CD4-positive, alpha-beta T cell treated with Interleukin-15 for 4 hours (primary cell): ENCODE measurements at places on chromosomes 7 and 10.

DNA sequence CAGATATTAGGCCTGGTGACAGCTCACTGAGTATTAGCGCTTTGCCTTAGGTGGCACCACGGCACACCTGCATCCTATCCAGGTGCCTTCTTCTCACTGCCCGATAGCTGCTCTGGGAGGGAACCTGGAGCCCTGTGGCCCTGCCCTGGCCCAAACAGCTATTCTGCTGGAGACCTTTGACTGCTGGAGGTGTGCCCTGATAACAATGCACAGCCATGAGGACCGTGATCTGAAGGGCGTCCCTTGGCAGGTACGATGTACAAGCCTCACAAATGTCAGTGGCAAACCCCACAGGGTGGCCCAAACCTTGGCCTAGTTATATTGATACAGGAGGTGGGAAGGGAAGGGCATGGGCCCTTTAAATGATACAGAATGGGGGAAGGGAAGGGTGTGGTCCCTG, 259.5 kb downstream of the GRID1 start:
- DNase-seq = no peak

DNA sequence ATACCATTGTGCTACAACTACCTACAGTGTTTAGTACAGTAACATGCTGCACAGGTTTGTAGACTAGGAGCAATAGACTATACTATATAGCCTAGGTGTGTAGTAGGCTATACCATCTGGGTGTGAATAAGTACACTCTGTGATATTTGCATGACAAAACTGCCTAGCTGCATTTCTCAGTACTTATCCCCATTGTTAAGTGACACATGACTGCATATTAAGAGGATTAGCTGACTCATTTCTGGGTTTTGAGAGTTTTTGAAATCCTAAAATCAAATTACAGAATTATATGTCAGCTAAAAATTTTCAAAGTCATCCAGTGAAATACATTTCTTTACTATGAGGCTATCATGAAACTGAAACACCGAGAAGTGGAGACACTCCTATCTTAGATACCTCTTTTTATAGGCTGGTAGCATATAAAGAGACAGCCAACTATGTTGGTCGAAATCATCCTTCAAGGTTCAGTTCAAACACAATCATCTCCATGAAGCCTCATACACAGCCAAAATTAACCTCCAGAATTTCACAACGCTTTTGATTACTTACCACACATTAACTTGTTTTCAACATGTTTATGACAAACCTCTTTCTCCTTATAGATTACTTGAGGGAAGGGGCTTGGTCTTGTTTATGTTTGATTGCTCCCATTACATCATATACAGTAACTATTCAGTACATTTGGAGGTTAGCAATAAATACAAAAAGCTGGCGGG, 89.8 kb upstream of the ANK3 start:
- DNase-seq = no peak

GRCh38 chr7:117118579-117119180, 165.4 kb downstream of the ST7 start:
- DNase-seq = no peak

GRCh38 chr7:127667759-127668530, 16.0 kb downstream of the SND1 start:
- DNase-seq = no peak

DNA sequence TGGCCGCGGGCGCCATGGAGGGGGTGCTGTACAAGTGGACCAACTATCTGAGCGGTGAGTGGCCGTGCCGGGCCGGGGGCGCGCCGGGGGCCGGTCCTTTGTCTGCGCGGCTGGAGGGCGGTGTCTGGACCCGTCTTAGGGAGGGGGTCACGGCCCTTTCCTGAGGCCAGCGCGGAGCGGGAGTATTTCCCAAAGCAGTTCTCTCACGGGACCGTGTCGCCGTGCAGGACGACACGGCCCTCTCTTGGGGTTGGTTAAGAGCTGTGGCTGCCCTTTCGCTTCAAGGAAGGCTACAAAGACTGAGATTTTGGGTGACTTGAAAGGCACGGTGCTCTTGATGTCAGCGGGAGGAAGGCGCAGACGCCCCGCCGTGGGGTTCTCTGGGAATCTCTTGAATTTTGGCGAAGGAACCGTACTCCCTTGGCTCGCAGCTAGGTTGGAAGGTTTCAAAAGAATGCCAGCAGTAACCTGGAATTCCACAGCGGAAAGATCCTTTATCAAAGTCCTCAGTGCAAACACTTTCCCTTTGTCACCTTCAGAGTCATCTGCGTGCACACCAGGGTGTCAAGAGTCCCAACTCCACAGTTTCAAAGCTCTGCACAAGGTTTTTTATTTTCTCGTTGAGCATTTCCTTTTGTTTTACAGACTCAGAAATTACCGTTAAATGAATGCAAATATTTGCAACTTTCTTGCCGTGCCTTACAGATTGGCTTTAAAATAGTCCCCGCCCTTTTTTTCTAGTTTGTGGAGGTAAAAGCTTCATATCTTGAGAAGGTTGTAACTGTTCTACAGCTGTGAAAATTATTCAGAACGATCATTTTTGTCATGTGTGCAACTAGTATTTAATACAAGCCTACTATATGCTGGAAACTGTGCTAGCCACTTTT, 780 bp downstream of the PLEKHA8 start:
- peak; percentile 30 for DNase-seq

DNA sequence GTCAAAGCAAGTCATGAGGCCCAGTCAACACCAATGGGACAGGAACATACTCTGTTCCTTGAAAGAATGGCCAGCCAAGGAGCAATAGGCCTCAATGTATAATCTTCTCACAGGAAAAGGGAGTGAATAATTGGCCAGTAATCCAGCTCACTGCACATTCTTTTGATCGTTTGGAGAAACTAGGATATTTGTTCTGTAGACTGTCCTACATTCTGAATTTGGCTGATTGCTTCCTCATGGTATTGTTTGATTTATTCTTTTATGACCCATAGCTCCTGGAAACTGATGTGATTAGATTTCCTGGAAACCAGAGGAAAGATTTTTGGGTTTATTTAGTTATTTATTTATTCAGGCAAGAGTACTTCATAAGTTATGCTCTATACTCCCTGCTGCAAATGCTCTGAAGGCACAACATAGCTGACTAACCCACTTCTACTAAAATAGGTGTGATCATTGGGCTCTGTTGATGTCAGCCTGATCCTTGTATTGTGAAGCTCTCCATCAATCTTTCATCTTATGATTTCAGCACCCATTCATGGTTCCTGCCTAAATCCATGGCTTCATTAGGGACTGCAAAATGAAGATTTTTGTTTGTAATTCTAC, 745.2 kb downstream of the SUGCT start:
- DNase-seq = no peak

GRCh38 chr10:3420527-3421469, 248.2 kb upstream of the PITRM1 start:
- DNase-seq = no peak

DNA sequence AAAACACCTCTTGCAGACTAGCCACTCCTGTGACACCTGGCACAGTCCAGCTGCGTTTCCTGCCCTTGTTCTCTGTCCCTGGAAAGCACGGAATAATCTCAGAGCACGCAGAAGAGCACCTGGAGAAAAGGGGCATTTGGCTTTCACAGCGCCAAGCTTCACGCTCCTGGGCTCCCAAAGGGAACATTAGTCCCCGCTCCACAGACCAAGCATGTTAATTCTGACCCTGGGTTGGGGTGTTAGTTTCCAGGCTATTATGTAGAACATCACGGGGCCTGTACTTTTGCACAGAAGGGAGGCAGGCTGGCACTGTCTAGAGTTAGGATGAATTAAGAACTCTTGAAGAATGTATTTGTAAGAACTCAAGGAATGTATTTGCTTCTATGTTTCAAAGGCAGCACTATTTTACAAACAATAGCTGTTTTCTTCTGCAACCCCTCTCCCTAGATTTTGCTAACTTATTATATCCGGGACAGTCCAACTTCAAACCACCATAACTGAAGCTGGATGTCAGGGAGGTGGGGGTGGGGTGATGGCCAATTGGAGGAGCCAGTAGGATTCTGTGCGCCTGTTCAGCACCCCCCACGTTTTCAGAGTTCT, 62.2 kb upstream of the TRIM8 start:
- no peak for DNase-seq

DNA sequence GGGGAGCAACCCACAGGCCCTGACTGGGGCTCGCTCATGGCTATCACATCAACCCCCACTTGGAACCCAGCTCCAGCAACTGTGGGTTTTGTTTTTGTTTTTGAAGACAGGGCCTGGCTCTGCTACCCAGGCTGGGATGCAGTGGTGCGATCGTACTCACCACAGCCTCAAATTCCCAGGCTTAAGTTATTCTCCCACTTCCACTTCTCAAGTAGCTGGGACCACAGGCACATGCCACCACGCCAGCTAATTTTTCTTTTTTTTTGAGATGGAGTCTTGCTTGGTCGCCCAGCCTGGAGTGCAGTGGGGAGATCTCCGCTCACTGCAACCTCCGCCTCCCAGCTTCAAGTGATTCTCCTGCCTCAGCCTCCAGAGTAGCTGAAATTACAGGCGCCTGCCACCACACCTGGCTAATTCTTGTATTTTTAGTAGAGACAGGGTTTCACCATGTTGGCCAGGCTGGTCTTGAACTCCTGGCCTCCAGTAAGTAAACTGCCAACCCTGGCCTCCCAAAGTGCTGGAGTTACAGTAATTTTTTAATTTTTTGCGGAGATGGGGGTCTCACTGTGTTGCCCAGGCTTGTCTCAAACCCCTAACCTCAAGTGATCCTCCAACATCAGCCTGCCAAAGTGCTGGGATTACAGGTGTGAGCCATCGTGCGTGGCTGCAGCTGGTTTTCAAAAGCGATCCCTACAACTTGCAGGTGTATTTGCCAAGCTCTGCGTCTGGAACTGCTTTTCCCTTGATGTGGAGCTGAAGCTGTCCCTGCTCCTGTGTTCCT, 228.7 kb downstream of the SKIDA1 start:
- no peak for DNase-seq

DNA sequence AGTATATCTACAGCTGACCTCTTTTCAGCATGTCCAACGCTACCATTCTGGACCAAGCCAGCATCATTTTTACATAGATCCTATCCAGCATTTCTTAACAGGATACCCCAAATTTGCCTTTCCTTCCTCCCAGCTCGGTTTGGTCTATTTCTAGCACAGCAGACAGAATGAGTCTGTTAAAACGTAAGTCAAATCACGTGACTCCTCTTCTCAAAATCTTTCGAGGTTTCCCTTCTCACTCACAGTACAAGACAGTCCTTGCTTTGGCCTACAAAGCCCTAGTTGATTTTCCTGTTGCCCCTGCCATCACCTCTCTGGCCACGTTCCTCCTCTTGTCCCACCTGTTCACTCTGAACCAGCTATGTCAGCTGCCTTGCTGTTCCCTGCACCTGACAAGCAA, 711.7 kb downstream of the SORCS3 start:
- DNase-seq = no peak

- no peak for DNase-seq
Measured at GRCh38 chr10:32957341-32958084, 517 bp downstream of the ITGB1 start.

GRCh38 chr10:52961323-52961722, 188.7 kb upstream of the MBL2 start:
- DNase-seq = no peak

GRCh38 chr10:77801474-77802161, 124.9 kb downstream of the DLG5 start:
- peak; percentile 68 for DNase-seq

GRCh38 chr10:101052285-101052684, 9.5 kb upstream of the KAZALD1 start:
- no peak for DNase-seq

DNA sequence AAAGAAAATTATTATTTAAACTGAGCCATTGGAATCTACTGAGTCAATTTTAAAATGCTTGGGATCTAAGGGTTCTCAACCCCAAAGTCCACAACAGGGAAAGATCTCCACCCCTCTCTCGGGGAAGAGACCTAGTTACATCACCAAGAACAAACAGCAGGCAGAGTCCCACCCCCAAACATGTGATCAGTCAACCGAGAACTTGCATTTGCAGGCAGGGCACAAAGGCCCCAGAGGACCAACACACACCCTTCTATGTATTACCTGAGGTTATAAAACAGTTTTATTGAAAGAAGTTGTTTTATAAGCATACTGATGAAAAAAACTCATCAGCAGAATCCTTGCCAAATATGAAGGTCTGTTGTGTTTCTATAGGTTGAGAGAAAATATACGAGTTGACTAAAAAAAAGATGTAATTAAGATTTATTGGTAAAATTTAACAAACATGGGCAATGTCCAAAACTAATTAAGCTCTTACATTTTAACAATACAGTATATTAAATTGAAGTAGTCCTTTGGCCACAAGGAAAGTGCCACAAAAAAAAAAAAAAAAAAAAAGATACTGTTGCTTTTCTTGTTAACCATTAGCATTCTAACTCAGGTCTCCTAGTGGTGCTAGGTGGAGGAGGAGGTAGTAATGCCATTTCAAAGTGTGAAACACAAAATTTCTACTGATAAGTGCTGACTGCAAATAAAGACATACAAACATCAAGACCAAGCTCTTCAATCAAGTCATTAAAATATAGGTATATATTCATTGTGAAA, 975 bp upstream of the USP54 start:
- peak; percentile 20 for DNase-seq

GRCh38 chr10:5453749-5454489, 41.6 kb downstream of the NET1 start:
- no peak for DNase-seq

DNA sequence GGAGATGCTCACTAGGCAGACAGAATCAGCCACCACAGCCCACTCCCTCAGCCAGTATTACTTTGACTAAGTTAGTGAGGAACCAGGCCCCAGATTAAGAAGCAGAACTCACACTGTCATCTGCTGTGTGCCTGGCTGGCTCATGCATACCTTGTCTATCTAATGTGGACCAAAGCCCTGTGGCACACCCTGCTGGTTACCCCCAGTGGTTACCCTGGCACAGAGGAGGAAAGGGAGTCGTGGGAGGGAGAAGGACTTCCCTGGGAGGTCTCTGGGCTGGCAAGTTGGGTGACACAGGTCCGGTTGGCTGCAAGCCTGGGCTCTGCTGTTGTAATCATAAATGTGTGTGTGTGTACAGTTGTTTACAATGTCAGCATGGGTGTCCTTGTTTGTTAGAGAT, 7.5 kb upstream of the SH2D4B start:
- DNase-seq = peak; percentile 41

DNA sequence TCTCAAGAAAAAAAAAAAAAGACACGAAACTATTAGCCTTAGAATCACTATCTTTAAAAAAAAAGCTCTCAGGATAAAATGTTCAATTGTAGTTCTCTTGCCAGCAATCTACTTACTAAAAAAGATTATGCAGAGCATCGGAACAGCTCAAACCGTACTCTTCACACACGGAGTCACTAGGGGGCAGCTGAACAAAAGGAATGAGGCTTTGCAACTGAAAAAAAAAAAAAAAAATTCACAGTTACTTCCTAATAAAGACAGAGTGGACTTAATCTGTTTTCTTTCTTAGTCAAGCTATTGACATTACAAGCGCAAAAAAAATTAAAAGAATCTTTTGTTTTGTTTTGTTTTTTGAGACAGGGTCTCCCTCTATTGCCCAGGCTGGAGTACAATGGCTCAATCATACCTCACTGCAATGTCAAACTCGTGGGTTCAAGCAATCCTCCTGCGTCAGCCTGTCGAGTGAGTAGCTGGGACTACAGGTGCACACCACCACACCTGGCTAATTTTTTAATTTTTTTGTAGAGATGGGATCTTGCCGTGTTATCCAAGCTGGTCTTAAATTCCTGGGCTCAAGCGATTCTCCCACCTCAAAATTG, 11.5 kb downstream of the PMS2 start:
- peak; percentile 55 for DNase-seq
